A172 (cell line): ENCODE measurements at places on chromosomes 1 and 21.

- no peak for DNase-seq
Measured at GRCh38 chr1:147463022-147463421, 78.3 kb upstream of the BCL9 start.

DNA sequence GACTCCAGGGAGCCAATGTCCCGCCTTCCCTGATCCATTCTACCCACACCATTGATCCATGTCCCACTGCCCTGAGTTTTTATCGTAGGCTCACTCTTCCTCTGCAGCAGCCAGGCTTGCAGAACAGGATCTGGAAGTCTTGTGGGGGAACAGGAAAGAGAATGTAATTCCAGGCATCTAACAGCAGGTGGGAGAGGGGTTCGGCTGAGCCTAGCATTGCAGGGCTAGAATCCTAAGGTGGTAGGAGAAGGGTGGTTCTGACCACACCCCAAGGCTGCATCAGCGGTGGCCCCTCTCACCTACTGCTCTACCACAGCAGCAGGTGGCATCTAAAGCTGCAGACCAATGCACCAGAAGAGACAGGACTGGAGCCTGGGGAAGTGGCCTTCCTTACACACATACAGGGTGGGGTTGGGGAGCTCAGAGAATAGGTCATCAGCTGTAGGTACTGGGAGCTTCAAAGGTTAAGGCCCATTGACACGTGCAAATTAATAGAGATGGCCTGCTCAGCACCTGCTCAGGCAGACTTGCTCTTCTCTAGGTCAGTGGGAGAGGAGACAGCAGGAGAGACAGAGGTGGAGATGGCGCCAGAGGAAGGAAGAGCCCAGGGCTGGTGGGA, 20.5 kb downstream of the KNCN start:
- no peak for DNase-seq

DNA sequence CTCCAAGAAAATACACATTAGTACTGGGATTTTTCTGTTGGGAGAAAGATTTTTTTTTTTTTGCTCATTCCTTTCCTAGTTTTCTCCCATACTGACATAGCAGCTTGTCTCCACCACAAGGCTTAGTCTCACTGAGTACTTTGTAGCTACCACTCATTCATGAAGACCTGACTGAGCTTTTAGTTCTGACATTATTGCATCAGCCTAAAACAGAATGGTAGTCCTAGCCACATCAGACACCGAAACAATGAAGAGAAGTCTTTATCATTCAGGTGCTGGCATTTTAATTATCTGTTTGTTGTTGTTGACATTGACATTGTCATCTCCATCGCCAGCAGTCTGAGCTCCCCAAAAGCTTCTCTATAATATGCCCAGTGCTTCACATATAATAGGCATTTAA, 21.1 kb upstream of the C1orf21 start:
- no peak for DNase-seq

GRCh38 chr1:151175041-151175741, 590 bp downstream of the TMOD4 start:
- DNase-seq: no peak

DNA sequence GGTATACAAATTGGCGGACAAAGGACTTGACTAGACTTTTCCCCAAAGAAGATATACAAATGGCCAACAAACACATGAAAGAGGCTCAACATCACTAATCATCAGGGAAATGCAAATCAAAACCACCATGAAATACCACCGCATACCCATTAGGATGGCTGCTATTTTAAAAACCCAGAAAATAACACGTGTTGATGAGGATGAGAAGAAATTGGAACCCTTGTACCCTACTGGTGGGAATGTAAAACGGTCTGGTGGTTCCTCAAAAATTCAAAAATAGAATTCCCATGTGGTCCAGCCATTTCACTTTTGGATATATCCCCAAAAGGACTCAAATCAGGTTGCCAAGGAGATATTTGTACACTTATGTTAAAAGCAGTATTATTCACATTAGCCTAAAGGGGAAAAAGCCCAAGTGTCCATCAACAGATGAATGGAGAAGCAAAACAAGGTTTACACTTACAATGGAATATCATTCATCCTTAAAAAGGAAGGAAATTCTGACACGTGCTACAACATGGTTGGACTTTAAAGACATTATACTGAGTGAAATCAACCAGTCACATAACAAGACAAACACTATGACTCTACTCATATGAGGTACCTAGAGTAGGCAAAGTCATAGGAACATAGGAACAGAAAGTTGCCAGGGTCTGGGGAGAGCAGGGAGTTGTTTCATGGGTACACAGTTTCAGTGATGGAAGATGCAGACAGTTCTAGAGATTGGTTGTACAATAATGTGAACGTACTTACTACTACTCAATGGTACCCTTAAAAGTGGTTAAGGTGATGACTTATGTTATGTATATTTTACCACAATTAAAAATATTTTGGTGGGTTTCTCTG, 17.0 kb downstream of the CD34 start:
- no peak for DNase-seq

- DNase-seq: no peak
Measured at GRCh38 chr1:167416506-167416905, 101.8 kb downstream of the CD247 start.

DNA sequence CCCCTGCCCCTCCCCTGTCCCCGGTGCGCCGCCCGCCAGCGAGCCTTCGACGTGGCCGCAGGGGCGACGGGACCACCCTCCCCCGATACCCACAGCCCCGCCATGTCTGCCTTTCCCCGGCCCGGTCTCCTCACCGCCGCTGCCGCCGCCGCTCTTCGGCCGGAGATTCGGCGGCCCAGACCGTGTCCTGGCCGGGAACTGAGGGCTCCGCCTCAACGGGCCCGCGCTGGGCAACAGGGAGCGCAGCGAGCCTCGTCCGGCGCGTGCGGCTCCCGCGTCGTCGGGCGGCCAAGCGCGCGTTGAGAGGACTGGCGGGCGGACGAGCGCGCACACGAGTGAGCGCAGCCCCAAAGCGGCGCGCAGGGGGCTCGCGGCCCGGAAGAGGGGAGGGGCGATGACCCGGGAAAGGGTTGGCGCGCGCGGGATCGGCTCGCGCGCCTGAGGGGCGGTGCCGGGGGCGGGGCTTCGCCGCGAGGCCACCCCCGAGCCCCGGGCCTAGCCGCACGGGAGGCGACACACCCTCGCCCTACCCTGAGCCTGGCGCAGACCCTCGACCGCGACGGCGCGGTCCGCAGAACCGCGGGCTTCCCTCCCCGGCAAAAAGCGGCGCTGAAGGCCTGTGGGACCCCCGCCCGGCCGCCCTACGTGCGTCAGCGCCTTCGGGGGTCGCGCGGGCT, at the start of gene BTG3:
TSS of gene BTG3 (minus strand) at position 337 of the 677 bp plus-strand sequence. CDS start 3,757 bp downstream, outside the sequence.
- DNase-seq: peak; percentile 20
